ENCODE measurements at places on chromosomes 7 and 10.

- DNase-seq = no peak
These were observed 239.9 kb downstream of the CSTF2T start for GRCh38 chr10:51459476-51459875.

DNA sequence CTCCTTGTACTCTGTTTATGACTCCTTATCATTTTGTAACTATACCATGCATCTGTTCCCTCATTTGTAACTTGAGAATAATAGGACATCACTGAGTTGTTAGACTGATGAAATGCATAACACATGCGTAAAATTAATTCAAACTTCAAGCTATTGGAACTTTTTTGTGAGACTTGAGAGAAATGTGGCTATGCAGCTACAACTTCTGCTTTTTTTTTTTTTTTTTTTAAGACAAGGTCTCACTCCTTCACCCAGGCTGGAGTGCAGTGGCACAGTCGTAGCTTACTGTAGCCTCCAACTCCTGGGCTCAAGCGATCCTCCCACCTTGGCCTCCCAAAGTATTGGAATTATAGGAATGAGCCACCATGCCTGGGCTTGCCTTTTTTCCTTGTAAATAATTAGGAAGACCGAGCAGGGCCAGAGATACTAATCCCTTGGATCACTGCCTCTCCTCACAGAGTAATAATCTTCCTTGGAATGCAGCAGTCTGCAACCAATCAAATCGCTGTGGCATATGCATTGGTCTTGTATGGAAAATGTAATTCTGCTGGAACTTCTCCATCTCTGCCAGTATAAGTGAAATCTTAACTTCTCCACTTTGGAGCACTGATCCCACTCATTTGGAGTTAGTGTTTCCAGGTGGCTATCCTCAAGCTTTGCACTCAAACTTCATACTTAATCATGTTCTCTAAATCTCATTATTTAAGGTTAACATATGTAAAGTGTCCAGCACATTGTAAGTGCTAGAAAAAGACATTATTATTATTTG lies 2.0 kb upstream of the PANK1 start:
- DNase-seq = no peak

- DNase-seq = peak; percentile 36
These were observed 122.4 kb downstream of the CLEC2L start for GRCh38 chr7:139645572-139646523.

- DNase-seq = no peak
These were observed 316.8 kb upstream of the MTPN start for GRCh38 chr7:136293841-136294391.

- DNase-seq = no peak
These were observed 95.1 kb downstream of the NRBF2 start for GRCh38 chr10:63228237-63228636.

DNA sequence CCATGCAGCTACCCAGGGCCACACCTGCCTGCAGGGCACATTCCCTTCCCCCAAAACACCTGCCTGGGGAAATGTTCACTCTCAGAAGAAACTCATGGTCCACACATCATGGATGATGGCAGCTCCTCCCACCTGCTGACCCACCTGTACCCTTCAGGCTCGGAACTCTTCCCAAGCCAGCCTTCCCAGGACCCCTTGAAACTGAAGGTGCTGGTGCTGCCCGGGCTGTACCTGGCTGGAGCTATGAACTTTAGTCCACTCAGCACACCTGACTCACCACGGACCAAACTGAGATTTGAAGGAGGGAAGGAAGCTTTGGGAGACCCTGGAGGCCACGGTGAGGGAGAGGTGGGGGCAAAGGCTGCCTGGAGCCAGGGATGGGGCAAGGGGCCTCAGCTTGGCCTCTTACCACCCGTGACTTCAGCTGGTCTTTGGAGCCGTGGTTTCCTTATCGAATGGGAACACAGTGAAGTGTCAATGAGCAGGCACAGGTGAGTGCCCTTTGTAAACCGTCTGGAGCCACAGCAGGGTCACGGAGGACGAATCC lies 30.1 kb upstream of the INPP5A start:
- DNase-seq = no peak

DNA sequence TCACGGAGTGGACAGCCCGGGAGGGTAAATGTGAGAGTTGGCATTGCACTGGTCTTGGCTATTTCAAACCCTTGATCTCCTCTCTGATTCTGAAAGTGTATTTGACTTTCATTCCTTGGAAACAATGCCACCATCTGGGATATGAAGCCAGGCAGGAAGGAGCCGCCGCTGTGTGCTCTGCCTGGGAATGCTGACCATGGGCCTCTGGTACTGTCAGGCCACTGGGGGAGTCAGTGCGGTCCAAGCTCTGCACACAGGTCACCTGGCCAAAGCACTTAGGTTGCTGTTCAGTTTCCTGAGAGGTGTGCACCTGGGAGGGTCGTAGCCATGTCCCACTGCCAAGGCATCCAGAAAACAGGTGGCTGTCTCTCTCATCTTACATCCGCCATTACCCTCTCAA lies 68.5 kb upstream of the SHH start:
- DNase-seq = no peak

DNA sequence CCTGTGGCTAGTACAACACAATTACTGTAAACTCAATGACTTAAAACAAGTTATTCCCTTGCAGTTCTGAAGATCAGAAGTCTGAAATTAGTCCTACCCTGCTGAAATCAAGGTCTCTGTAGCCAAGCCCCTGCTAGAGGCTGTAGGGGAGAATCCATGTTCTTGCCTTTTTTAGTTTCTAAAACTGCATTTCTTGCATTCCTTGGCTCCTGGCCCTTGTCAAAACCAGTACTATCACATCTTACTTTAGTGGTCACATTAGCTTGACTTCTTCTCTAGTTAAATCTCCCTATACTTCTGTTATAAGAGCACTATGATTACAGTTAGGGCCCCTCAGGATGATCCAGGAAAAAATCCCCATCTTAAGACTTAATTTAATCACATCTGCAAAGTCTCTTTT lies 567.0 kb downstream of the GFRA1 start:
- DNase-seq = no peak

DNA sequence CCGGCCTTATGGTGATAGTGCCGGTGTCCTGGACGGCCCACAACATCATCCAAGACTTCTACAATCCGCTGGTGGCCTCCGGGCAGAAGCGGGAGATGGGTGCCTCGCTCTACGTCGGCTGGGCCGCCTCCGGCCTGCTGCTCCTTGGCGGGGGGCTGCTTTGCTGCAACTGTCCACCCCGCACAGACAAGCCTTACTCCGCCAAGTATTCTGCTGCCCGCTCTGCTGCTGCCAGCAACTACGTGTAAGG lies 713 bp downstream of the CLDN4 start:
- no peak for DNase-seq

GRCh38 chr7:99374111-99375064 lies at the start of gene ARPC1B:
ARPC1B (plus strand) TSS chr7:99374730; CDS start chr7:99385715, 10,985 bp downstream.
- DNase-seq = no peak

- DNase-seq = no peak
These were observed 26.6 kb upstream of the NKX6-2 start for GRCh38 chr10:132812520-132812919.

- no peak for DNase-seq
These were observed 113.2 kb downstream of the DNAH11 start for GRCh38 chr7:21656081-21656480.

DNA sequence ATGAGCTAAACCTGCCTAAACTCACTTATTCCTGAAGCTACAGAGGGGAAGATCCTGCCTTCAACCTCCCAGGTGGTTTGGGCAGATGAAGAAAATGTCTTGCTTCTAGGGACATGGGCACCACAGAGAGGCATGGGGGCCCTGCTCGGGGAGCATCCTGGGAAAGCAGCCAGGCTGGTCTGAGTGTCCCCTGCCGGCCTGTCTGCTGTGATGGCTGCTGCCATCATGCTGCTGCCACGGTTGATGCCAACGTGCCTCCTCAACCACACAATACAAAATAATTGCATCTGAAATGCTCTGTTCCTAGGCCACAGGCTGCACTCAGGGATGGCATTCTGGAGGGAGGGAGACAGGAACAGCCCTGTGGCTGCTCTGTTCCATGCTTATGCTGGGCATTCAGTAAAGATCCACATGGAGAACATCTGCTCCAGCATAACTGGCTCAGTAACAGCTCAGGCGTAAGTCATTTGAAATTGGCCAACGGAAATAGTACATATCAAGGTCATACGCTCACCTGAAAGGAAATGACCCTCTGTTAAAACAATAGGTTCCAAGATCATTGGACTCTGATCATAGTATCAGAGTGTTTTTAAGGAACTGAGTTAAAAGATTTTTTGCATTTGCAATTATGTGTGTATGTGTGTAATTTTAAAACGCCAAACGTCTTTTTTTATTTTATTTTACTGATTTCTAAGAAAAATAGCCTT lies 299.0 kb downstream of the TNS3 start:
- DNase-seq = no peak

DNA sequence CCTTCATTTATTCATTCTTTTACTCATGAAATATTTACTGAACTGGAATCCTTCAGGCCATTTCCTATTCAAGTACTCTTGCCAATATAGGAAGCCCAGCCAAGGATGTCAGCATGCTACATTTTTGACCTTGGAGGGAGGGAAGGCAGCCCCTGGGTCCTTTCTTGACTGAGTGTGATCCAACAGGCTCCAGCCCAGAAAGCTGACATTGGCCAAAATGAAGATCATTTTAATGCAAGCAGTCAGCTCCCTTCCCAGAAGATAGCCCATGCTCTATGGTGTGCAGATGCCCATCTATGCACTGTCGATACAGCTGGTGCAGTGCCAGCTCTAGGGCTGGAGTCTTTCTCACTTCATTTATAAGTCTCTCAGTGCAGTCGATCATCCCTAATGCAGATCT lies 646.0 kb downstream of the KCNMA1 start:
- no peak for DNase-seq

DNA sequence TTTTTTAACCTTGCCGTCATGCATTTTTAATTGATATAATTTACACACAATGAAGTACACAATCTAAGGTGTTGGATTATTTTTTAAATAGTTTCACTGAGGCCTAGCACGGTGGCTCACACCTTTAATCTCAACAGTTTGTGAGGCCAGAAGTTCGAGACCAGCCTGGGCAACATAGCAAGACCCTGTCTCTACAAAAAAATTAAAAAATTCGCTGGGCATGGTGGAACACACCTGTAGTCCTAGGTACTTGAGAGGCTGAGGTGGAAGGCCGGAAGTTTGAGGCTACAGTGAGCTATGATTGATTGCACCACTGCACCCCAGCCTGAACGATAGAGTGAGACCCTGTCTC lies 92.8 kb upstream of the OIT3 start:
- no peak for DNase-seq

DNA sequence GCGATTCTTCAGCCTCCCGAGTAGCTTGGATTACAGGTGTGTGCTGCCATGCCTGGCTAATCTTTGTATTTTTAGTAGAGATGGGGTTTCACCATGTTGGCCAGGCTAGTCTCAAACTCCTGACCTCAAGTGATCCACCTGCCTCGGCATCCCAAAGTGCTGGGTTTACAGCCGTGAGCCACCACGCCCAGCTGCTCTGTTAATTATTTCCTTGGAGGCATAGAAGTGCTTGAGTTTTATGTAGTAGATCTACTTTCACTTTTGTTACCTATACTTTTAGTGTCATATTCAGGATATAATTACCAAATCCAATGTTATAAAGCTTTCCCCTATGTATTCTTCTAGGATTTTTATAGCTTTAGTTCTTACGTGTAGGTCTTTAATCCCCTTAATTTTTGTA lies 1093.0 kb downstream of the GATA3 start:
- no peak for DNase-seq

DNA sequence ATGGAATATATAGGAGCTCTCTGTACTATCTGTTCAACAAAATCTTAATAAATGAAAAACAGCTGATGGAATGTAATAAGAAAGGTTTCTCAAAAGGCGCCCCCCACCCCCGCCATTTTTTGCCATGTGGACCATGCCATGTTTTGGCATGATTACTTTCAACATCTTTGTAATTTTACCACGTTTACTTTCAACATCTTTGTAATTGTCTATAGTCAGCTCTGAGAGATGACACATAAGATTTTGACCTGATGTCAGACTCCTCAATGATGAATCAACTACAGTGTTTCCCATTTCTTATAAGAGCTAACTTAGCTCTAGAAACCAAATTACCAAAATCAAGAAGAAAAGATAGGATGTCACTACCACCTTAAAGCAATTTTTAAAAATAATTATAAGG lies 144.9 kb upstream of the AHR start:
- DNase-seq = no peak

- DNase-seq = no peak
These were observed 215.5 kb upstream of the PRKCQ start for GRCh38 chr10:6795541-6795940.

- no peak for DNase-seq
These were observed 59.4 kb upstream of the ETV1 start for GRCh38 chr7:14048889-14049288.

DNA sequence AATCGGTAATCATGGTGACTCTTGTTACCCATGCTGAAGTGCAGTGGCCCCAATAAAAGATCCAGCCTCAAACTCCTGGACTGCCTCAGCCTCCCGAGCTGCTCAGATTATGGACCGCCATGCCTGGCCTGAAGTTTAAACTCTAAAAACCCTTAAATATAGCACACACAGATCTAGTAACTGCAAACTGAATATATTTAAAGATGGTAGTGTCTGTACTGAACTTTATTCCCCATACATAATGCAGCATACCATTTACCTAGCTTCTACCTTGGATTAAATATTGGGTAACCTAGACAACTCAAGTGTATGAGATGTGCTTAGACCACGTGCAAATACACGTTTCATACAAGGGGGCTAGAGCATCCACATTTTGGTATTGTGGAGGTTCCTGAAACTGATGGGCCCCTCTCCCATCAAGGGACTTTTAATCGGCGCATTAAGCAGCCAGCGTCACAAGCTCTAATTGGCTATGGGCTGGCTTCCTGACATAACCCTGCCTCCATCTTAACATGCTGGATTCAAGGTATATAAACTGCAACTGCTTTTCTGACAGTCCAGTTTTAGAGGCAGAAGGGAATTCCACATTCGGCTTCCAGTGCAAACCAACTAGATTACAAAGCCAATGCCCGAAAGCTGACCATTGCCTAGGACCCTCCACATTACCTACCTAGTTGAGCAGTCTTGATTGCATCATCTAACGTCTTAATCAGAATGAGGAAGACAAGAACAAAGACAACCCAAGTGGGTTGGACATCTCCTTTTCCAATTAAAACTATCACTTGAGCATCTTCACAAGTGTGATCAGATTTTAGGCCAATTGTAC lies 13.0 kb downstream of the HNRNPA2B1 start:
- no peak for DNase-seq

- DNase-seq = no peak
These were observed 52.3 kb downstream of the CCDC71L start for GRCh38 chr7:106608661-106609060.

- no peak for DNase-seq
These were observed 63.0 kb downstream of the RALA start for GRCh38 chr7:39686261-39686924.

GRCh38 chr10:24519950-24520349 lies 203.7 kb downstream of the ARHGAP21 start:
- no peak for DNase-seq

- DNase-seq = no peak
These were observed 258.0 kb downstream of the TNS3 start for GRCh38 chr7:47323904-47324303.

GRCh38 chr10:1120801-1121211 lies 64.6 kb downstream of the WDR37 start:
- DNase-seq = no peak

- no peak for DNase-seq
These were observed 52.2 kb downstream of the GPR158 start for GRCh38 chr10:25226775-25227682.

All from AG04450 (cell line).